ENCODE measurements at places on chromosomes 12 and 14.

DNA sequence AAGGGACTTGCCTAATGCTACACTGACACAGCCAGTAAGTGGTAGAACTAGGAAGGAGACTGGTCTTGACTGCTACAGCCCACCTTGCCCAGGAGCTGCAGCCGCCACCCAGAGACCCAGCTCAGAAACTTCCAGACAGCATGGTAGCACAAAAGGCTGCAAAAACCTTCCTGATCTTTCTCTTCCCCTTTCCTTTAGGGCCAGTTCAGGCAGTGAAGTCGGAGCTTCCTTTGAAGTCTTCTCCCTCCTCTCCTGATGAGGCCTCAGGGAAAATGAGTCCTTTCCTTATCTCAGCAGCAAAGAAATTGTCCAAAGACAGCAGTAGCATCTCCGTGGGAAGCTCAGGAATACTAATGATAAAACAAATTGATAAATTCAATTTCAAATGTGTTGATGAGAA is 21.0 kb upstream of the CHST11 start:
- no peak for DNase-seq

GRCh38 chr14:47044841-47045240 is 393.3 kb upstream of the RPL10L start:
- no peak for DNase-seq

- no peak for DNase-seq
Measured at GRCh38 chr14:44759277-44759676, 202.5 kb downstream of the KLHL28 start.

GRCh38 chr14:61472011-61472672 is 150.8 kb downstream of the PRKCH start:
- DNase-seq: peak; percentile 95

GRCh38 chr12:116609319-116610114 is 50.3 kb downstream of the MAP1LC3B2 start:
- no peak for DNase-seq
